ENCODE measurements at places on chromosomes 7 and 10.

GRCh38 chr7:80466636-80467035, 45.2 kb downstream of the GNAT3 start:
- no peak for DNase-seq

GRCh38 chr7:25714013-25714412, 438.0 kb upstream of the NFE2L3 start:
- no peak for DNase-seq

DNA sequence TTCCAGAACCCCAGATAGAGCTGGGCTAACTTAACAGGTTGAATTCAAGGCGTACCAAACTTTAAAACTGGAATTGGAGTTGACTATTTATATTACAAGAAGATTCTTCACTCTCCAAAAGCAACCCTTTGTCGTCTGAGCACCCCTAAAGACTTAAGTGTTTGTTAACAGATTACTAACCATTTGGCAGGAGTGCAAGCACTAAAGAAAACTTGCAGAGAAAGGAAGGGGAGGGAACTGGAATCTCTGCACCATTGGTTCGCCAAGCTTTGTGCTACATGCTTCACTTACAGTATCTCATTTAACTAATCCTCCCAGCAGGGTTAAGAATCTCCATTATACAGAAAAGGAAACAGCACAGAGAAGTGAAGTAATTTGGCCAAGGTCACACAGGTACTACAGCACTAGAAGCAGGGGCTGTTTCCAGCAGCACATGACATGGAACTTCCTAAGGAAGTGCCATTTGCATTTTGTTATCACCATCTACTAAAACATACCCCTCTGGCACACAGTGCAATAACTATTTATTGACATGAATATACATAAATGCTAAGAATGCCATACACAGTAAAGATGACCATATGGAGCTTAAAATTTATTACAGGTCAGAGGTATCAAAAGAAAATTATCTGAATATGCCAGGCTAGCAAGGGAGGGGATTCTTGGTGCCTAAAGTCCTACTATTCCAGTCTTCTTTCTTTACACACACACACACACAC, 201.2 kb downstream of the KCNMA1 start:
- DNase-seq = no peak

- no peak for DNase-seq
Observed at GRCh38 chr10:131174211-131174565, 137.3 kb downstream of the TCERG1L start.

GRCh38 chr10:3415038-3415736, 242.6 kb upstream of the PITRM1 start:
- no peak for DNase-seq

- DNase-seq = no peak
Observed at GRCh38 chr10:124644236-124644635, 99.9 kb downstream of the FAM53B start.

DNA sequence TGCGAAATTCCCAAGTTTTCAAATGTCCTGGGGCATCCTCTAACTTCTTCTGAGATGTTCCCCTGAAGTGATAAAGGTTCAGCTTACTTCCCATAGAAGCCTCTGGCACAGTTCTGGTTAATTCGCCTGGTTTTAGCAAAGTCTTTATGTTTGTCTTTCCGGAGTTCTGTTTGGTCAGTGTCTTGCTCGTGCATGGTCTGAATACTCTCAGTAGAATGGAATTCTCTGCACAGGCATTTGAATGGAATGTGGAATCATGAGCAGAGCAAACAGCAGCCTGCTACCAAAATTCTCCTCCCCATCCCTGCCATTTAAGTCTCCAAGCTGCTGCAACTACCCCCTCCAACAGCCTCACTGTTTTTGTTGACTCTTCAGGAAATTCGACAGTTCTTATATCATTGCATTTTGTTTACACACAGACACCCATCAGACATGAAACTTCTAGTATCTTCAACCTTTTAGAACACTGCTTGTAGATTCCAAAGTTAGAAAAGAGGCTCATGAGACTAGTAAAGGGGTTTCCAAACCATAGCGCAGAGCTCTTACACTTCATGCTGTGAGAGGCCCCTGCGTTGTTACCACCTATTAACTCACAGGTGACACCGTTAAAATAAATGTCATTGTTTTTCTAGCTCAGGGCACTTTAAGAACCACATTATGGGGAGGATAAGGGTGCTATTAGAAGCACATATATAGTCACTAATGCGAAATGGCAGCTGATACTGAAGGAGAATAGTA, 129.7 kb downstream of the PLCE1 start:
- no peak for DNase-seq

All from T-helper 22 cell (primary cell).